ENCODE measurements at places on chromosomes 12 and 14.

GRCh38 chr12:108305520-108305919 lies 33.6 kb downstream of the CMKLR1 start:
- no peak for DNase-seq

- no peak for DNase-seq
These were observed 62.7 kb downstream of the HMGA2 start for GRCh38 chr12:65886996-65887395.

GRCh38 chr12:115147916-115148315 lies 463.9 kb upstream of the TBX3 start:
- no peak for DNase-seq

GRCh38 chr12:25458047-25458552 lies 95.0 kb downstream of the LMNTD1 start:
- no peak for DNase-seq

GRCh38 chr14:94805680-94806288 lies 35.9 kb upstream of the GSC start:
- no peak for DNase-seq

GRCh38 chr14:92308716-92309115 lies 14.2 kb upstream of the SLC24A4 start:
- no peak for DNase-seq

DNA sequence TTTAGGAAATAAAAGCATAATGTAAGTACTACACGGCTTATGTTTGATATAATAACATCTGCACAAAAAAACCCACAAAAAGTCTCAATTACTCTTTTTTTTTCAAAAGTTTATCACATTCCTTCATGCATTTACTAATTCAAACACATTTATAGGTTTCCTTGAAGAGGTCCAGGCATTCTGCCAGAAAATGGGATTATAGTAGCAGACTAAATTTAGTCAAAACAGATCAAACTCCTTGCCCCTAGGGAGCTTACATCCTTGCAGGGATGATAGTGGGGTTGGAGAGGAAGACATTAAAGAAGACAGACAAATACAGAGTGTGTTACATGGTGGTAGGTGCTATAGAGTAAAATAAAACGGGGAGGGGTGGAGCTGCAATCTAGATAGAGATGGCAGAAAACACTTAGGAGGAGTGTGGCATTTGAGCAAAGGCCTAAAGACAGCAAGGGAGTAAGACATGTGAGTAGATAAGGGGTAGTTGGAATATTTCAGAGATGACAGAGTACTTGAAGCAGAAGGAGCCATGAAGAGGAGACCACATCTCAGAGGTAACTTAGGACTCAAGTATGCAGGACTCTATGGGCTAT lies 266.9 kb downstream of the PPFIA2 start:
- DNase-seq, result peak; percentile 56

DNA sequence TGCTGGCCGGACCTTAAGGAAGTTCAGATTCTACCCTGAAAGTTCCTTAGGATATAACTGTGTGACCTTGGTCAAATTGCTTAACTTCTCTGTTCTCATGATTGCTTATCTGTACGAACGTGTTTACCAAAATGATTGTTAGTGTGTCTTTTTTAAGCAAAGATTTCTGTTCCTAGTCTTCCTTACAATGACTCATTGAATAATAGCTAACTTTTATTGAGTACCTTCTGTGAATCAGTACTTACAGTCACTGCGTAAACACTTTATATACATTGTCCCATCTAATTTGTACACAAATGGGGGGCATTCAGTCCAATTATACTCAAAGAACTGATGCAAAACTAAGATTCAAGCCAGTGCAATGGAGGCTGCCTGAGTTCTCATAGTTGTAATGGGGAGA lies 4.2 kb upstream of the TMEM30B start:
- DNase-seq, result no peak

GRCh38 chr12:109264095-109264942 lies 44.8 kb downstream of the FOXN4 start:
- peak; percentile 93 for DNase-seq

GRCh38 chr12:49110464-49111155 lies at the start of gene LMBR1L:
TSS of gene LMBR1L (minus strand) at chr12:49110847. CDS start at chr12:49110555, 292 bp downstream.
- peak; percentile 97 for DNase-seq

- DNase-seq, result no peak
These were observed 90.0 kb upstream of the EIF5 start for GRCh38 chr14:103243764-103244737.

DNA sequence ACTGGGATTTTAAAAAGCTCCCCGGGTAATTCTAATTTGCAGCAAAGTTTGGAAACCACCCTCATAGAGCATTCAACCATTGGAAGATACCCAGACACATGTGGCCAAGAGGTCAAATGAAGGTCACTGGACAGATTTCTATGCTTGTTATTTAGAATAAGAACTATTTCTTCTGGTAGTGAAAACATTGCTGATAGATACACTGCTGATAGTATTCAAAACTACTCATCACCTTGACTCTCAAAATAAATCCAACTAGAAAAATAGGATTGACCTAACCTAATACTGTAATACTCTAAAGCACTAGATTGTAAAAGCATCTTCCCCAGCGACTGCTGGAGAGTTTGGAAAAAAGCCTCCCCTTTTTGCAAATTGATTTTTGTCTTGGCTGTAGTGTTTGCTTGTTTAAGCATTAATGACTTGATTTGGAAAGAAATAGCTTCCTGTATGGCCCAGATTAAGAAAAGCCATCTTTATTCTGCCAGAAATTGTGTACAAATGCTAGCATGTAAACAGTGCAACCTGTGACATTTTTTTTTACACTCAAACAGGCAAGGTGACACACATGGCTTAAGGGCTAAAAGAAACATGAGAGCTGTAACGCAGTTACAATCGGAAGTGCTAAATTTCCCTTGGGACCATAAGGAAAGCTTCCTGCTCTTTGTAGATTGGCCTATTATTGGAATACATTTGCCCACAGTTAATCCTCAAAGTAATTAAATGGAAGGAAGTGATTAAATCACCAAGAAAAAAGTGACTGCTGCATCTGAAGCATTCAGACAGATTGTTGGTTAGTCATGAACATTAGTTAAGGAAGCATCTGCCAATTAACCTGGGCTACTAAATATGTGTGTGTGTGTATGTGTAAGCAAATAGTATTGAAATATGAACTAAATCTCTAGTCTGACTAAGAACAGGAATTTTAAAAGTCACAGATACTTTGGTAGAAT lies 356.5 kb upstream of the ATP2B1 start:
- DNase-seq, result peak; percentile 58

DNA sequence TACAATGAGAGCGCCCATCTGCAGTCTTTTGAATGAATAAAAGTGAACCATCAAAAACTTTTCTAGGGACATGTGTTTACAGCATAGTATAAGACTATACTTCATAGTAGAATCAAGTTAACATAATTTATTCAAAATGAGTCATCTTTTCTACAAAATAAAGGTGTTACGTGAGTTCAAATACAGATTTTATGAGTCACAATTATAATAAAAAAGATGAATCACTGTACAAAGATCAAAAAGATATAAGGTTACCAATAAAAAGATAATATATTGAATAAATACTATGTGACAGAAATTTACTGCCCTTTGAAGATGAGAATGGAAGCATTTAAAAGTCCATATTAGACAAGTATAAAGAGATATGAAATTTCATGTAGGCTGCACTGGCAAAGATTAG lies 2.8 kb downstream of the MBIP start:
- no peak for DNase-seq

- DNase-seq, result no peak
These were observed 423.8 kb downstream of the NRXN3 start for GRCh38 chr14:78593949-78594348.

DNA sequence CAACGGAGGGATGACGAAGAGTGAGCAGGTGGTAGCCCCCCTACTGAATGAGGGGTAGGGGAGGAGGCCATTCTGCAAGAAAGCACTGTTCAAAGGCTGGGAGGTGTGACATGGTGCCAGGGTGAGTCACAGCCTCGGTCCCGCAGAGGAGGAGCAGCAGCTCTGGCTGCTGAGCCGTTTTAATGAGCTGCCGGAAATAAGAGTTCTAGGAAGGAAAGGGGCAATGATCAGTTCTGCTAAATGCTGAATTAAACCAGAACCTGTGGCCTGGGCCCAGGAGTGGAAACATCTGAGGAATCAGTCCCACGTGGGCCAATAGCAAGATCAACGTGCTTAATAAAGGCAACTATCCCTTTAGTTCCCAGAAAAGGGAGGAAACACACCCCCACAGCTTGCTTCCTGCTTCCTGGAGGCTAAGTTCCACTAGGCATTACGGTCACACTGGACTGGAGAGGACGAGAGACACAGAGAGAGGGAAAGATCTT lies 3.6 kb downstream of the ABCD4 start:
- DNase-seq, result no peak

DNA sequence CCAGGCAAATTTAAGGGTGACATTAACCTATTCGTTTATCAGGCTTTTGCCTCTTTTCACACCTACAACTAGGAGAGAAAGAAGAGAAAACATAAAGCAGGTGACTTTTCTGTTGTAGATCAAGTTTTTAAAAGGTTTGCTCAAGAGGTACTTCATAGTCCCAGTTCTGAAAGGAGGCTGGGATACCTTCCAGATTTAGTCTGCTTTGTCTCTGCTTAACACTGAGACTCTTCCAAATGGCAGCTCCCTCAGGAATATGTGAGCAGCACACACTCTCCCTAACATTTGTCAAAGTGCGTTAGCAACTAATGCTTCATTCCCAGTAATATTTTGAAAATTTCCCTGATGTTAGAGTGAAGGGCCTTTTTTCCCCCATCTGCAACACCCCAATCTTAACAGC lies 133.7 kb upstream of the RASSF8 start:
- DNase-seq, result no peak

GRCh38 chr12:53747095-53747494 lies 4.7 kb downstream of the CISTR start:
- DNase-seq, result no peak

GRCh38 chr12:121791671-121792551 lies 1.6 kb downstream of the RHOF start:
- DNase-seq, result no peak

- no peak for DNase-seq
These were observed 41.3 kb upstream of the RNU6-8 start for GRCh38 chr14:32244404-32244803.

GRCh38 chr14:94113490-94113889 lies 3.0 kb downstream of the IFI27 start:
- DNase-seq, result no peak

DNA sequence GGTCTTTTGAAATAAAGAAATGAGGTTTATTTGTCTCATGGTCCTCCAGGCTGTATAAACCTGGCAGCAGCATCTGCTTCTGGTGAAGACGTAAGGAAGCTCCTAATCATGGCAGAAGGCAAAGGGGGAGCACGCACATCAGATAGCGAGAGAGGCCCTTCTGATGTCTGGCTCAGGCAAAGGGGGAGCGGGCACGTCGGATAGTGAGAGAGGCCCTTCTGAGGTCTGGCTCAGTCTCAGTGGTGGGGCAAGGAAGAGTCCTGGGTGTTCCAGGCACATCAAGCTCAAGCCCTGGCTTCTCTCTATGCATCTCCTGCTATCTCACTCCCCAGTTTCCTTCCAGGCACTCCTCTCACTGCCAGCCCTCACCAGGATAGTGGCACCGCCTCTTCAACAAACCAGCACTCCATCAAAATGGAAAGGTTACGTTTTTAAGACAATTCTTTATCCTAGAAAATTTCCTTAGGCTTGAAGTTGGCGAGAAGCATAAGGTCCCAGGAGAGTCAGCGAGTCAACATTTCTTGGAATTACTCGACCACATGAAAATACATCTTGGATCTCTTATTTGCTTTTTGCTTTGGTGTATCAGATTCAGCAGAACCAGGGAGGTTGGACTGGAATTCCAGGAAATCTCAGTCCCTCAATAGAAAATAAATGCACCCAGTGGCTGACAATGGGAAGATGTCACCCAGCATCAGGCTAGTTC lies 189.6 kb upstream of the TMEM132C start:
- DNase-seq, result no peak

DNA sequence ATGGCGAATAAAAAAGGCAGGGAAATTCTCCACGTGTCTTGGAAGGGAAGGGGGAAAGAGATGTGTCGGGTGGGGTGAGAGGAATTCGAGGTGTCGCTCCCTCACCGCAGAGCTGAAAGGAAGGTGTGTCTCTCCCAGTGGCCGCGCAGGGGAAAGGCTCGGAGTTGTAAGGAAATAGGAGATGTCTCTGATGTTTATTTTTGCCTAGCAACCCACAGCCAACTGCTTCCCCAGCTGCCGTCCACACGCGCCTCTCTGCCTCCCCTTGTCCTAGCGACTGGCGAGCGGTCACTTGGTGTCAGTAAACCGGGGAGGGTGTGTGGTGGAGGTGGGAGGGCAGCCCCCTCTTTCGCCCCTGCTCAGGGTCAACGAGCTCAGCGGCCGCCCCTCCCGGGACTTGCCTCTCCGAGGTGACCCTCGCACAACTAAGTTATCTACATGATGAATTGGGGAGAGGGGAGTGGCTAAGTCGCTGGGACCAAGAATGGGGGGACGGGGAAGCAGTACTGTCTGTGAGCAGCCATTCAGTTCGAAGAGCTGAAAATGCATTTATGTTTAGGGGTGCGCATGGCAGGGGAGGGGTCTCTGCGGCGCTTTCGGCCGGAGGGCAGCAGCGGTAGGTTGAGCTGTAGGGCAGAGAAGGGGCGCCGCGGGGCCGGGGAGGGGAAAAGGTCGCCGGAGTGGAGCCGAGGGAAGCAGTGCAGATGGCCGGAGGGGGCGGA lies 585 bp upstream of the DYRK2 start:
- peak; percentile 75 for DNase-seq

GRCh38 chr12:118494776-118495175 lies 118.4 kb downstream of the SUDS3 start:
- no peak for DNase-seq

- DNase-seq, result peak; percentile 49
These were observed 456.7 kb upstream of the SEL1L start for GRCh38 chr14:81990312-81990761.

DNA sequence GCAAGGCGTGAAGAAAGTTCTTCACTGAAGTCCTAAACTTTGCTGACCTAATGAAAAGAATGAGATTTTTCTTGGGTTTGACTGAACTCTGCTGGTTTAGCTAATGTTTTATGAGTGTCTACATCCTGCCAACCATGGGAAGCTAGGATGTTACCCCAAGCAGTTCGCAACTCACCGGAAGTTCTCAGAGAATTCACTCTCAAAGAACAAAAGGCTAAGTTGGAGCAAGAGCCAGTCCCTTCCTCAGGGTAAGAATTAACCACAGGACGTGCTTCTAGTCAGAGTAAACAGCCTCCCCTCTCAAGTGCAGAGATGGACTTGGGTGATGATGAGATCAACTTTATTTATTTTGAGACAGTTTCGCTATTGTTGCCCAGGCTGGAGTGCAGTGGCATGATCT lies 37.3 kb downstream of the TCHP start:
- no peak for DNase-seq

DNA sequence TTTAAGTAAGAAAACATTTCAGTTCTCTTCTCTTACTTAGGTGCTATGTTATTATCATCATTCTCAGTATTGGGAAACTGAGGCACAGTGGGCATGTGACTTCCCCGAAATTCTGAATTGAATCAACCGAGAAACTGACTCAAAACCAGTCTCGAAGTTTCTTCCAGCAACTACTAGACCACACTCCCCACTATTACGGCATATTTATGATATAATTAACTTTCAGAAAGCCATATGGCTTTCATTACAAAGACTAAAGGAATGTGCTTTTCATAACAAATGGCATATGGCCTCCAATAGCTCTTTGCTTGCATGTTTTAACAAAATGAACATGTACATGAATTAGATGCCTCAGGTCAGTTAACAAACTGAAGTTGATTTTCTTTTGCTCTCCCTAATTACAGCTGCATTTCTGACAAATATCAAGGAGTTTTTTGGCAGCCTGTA lies 182.9 kb upstream of the SLC38A2 start:
- no peak for DNase-seq
